Effector CD4-positive, alpha-beta T cell (primary cell): ENCODE measurements at places on chromosomes 12 and 14.
A peak's percentile ranks its signal among the peaks of the same experiment; 100 is the strongest.

DNA sequence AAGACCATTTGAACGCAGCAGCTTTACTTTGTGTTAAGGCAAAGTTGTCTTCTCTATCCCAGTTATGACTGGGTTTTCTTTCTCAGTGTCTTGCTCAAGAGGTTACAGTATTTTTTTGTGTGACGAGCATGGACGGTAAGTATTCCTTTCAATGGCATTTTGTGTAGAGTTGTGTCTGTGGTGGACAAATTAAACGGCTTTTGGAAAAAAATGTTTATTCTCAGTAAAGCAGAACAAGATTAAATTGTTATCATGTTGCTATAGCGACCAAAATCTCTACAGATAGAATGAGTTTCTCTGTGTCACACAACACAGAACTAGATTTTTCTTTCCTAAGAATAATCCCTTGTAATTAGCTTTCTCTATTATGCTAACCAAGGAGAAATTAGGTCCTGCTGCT, 417.1 kb downstream of the AEBP2 start:
- DNase-seq = no peak

GRCh38 chr12:106841510-106842302, 67.2 kb downstream of the RIC8B start:
- DNase-seq = peak; percentile 12

- no peak for DNase-seq
Observed at GRCh38 chr14:104966981-104967385, 11.2 kb downstream of the AHNAK2 start.

DNA sequence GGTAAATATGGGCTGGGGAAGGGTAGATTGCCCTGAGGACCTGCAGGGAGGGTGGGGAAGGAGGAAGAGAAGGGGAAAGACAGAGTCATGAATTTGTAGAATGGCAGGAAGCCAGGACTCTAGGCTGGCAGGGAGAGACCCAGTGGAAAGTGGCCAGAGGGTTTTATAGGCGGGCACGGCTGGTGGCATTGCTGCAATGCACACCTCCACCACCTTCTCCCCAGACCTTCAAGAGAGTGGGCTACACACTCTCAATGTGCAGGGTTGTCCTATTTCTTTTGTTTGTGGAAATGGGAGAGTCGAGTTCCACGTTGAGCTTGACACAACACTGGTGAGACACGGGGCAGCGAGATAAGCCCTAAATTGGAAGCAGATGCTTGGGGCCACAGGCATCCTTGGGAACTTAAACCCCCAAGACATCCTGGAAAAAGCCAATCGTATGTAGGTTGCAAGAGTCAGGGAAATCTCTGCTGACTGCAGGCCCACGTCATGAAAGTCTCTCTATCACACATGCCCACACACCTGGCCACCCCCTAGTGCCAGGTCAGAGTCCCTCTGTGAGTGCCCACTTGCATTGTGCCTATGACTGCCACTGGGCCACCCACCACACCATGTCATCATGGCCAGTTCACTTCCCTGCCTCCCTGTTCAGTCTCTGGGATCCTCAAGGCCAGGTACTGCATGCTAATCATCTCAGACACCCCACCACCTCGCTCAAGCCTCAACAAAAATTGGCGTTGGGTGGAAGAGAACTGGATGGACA, 38.0 kb upstream of the BDKRB2 start:
- no peak for DNase-seq

DNA sequence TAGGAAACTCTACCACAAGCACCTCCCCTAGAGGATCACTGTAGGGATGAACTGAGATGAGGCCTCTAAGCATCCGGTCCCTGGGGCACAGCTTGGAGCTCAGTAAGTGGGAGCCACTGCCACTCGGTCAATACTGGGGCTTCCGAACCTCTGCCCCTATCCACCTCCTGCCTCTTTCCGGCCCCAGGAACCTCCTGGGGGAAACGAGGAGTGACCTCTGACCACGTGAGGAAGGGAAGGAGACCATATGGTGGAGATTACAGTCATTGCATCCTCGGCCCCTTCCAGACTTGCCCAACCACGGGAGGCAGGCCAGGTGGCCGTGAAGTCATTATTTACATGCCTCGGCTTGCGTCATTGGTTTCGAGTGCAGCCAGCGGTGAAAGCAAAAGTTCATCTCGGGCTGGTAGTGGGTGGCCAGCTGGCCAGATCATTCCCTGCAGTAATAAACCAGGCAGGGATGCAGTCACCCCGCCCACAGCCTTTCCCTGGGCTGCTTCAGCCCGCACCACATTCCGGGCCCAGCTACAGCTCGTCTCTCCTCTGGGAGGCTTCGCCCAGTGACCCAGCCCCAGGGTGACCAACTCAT, 65.4 kb downstream of the C14orf132 start:
- no peak for DNase-seq

- no peak for DNase-seq
Observed at GRCh38 chr14:63295231-63295685, 23.5 kb downstream of the GPHB5 start.
